ENCODE measurements at places on chromosomes 1 and 21.

GRCh38 chr1:109815809-109816174 lies 52.1 kb upstream of the EPS8L3 start:
- no peak overlapping the region for H3K4me3 ChIP-seq
- H3K36me3 ChIP-seq, result no peaks in the 10 kb centered on the region
- no peaks in the 10 kb centered on the region for H3K27me3 ChIP-seq
- H3K27ac ChIP-seq, result peak overlapping the region; percentile 45
- no peaks in the 10 kb centered on the region for H3K4me1 ChIP-seq

GRCh38 chr1:48016515-48016914 lies 19.3 kb upstream of the TRABD2B start:
- no peaks in the 10 kb centered on the region for H3K27me3 ChIP-seq
- peaks cover 4% of the 10 kb centered on the region for H3K4me1 ChIP-seq
- H3K4me3 ChIP-seq, result no peak overlapping the region
- DNase-seq, result no peak
- no peak overlapping the region for H3K27ac ChIP-seq

DNA sequence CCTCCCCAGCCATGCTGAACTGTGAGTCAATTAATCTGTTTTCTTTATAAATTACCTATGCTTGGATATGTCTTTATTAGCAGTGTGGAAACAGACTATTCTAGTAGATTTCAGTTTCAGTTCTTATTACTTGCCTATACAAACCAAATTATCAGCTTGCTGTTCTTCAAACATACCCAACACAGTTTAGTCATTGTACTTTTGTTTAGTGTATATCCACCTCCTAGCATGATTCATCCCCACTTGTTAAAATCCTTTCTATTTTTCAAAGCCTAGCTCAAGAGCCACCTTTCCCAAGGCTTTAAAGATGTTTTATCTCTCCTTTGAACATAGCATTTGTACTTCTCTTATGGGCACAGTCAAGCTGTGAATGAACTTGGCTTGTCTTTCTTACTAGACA lies 195.6 kb upstream of the ZRANB2 start:
- H3K27me3 ChIP-seq, result no peaks in the 10 kb centered on the region
- no peaks in the 10 kb centered on the region for H3K4me1 ChIP-seq
- H3K27ac ChIP-seq, result no peak overlapping the region
- H3K36me3 ChIP-seq, result no peaks in the 10 kb centered on the region

- DNase-seq, result no peak
- H3K27me3 ChIP-seq, result no peaks in the 10 kb centered on the region
- H3K36me3 ChIP-seq, result no peaks in the 10 kb centered on the region
- H3K4me3 ChIP-seq, result no peak overlapping the region
- H3K4me1 ChIP-seq, result peaks cover 45% of the 10 kb centered on the region
Observed at GRCh38 chr1:39652105-39652504, 12.7 kb upstream of the HEYL start.

All from body of pancreas (tissue), 4 donors.